Bronchial smooth muscle cell (primary cell): ENCODE measurements at places on chromosomes 7 and 10. TPM values are rescaled to one million over a fixed set of nuclear protein-coding genes. Genes with fewer than 3 reads are reported as not detected.

PAPSS2 gene
- total RNA-seq, result 82.8 and 191 TPM in 2 replicates

LOXL4 gene
- 9.9 and 13.3 TPM in 2 replicates for total RNA-seq

OR9A2 gene
- not detected in 2 replicates for total RNA-seq

PTPRN2 gene
- total RNA-seq, result under 0.01 and 0.34 TPM in 2 replicates

CYP26C1 gene
- total RNA-seq, result under 0.01 TPM in 2 replicates

CYP3A7 gene
- total RNA-seq, result 0.34 and 1.1 TPM in 2 replicates

BHLHA15 gene
- total RNA-seq, result 0.16 TPM in 1 of 2 replicates, not detected in the other

BICC1 gene
- 74.9 and 78.8 TPM in 2 replicates for total RNA-seq

HECTD2 gene
- 4.7 and 12.5 TPM in 2 replicates for total RNA-seq

OR2A5 gene
- not detected in 2 replicates for total RNA-seq
